ENCODE measurements at places on chromosomes 5 and 9.

DNA sequence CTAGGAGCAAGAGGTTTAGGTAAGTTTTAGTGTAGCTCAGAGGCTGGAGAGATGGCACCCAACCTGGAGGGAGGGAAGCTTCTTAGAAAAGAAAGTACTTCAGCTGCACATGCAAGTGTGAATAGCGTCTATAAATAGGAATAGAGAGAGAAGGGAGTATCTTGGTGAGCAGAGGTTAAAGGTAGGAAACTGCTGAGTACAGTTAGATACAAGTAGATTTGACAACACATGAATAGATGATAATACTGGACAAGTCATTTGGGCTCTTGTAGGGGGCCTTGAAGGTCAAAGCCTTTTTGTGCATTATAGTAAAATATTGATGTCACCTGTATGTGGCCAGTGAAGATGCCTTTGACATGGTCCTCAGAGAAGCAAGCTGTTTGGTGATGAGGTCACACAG lies 34.2 kb downstream of the ANP32B start:
- no peak for DNase-seq

DNA sequence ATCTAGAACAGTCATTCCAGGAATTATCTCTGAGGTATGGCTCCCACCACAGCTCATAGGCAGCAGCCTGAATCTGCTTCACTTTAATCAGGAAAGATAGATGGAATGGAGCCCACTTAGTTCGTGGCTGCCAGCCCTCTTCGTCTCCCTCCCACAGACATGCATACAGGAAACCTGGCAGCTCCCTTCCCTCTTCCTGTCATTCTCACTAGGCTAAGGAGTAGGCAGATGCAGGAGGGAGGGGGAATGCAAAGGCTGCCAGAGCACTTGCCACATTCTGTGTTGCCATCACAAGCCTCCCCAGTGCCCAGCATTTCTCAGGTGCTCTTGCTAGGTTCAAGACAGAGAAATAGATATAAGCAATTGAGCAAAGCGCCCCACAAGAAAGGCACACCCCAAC lies 378.9 kb downstream of the ELAVL2 start:
- DNase-seq = no peak

DNA sequence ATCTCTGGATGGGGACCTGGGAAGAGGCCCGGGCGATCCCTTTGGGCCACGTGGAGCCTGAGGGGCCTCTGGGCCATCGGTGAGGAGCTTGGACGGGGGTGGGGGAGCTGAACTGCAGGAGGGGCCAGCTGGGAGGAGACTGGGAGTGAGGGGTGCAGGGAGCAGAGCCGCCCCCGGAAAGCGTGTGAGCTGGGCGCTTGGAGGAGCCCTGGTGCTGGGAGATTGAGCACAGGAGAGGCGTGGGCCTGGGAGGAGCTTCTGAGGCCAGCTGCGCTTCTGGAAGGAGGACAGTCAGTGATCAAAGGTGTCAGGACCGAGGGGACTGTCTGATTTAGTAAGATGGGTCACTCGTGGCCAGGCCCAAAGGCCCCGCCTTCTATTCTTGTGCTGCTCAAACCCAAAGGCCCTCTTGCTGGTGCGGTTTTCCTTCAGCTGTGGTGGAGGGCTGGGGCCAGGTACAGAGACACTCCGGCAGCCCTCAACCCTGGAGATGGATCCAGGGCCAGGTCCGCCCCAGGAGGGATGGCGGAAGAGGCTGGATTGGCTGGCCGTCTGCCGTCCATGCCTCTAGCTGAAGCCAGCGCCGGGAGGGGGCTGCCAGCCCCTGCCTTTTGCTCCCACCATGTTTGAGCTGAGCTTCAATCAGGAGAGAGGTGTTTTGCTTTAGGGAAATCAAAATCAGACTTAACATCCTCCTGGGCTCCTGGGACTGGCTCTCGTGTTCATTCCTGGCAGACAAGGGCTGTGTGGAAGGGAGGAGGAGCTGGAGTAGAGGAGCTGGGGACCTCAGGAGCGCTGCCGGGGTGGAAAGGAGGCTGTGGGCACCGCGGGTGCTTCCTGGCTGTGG lies 21.6 kb downstream of the NCS1 start:
- DNase-seq = no peak

- no peak for DNase-seq
Measured at GRCh38 chr9:10773136-10773535, 160.3 kb upstream of the PTPRD start.

DNA sequence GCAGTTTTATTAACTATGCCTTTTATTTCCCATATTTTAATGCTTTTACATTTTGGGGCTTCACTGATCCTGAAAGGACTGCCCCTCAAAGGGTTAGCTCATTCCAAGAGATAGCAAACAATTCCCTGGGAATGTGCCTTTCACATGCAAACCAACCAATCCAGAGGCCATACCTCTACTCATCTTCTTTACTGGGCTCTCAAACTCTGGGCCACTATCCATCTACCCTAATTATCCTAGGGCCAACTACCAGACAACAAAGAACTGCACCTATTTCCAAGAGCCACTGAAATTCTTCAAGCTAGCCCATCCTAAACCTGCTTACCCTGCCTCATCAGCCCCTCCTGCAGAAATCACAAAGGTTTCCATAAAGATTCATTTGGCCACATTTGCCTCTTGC lies 364.7 kb downstream of the CDH12 start:
- no peak for DNase-seq

- peak; percentile 49 for DNase-seq
Measured at GRCh38 chr9:127921557-127922120, 4.8 kb upstream of the ST6GALNAC4 start.

DNA sequence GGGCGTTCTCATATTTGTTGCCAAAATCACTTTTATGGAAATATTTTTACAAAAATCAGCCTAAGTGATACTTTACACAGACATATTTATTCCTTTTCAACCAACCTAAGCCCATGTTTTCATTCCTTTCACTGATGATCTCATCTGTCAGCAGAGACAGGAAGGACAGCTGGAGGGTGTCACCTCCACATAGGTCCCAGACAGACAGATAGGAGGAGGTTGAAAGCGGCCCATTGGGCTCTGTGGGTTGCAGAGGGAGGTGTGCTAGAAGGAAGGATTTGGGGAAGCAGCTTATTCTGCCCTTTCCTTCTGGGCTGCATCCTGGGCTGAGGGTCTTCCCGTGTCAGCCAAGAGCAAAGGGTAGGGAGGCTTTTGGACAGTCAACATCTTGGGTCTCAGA lies 26.0 kb upstream of the SEMA4D start:
- DNase-seq = no peak

DNA sequence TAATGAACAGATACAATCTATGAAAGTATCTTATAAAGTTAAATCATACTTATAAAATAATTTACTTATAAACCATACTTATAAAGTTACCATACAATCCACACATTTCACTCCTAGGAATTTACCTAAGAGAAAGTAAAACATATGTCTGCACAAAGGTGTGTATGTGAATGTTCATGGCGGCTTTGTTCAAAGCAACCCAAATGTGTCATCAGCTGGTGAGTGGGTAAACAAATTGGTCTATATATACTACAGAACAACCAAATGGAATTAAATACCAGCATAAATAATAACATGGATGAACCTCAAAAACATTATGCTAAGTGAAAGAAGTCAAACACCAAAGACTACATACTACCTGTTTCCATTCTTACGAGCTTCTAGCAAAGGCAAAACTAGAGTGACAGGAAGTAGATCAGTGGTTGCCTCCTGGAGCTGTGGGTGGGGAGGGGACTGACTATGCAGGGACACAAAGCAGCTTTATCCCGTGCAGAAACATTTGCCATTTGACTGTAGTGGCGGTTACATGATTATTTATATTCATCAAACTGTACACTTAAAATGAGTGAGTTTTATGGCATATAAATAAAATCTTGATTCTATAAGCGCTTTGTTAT lies 10.6 kb downstream of the TRAF1 start:
- DNase-seq = no peak

- no peak for DNase-seq
Measured at GRCh38 chr9:95407524-95407923, 90.0 kb upstream of the FANCC start.

- no peak for DNase-seq
Measured at GRCh38 chr9:133050781-133051180, 11.0 kb upstream of the CEL start.

GRCh38 chr9:113254991-113255390 lies 20.4 kb downstream of the CDC26 start:
- no peak for DNase-seq

- no peak for DNase-seq
Measured at GRCh38 chr5:34894716-34895115, 20.6 kb downstream of the RAD1 start.

Measured in RCC 7860 (cell line).